Sciatic nerve (tissue), 2 donors: ENCODE measurements at places on chromosomes 3 and 15. TPM values are rescaled to one million over a fixed set of nuclear protein-coding genes. Genes with fewer than 3 reads are reported as not detected.

GRCh38 chr3:133278260-133279043, 121.4 kb upstream of the BFSP2 start:
- no peak for DNase-seq

- peak; percentile 27 for DNase-seq
Observed at GRCh38 chr3:42507252-42507651, 4.8 kb downstream of the VIPR1 start.

GRCh38 chr3:126442094-126442855, 33.4 kb downstream of the ZXDC start:
- peak; percentile 60 for DNase-seq

DNA sequence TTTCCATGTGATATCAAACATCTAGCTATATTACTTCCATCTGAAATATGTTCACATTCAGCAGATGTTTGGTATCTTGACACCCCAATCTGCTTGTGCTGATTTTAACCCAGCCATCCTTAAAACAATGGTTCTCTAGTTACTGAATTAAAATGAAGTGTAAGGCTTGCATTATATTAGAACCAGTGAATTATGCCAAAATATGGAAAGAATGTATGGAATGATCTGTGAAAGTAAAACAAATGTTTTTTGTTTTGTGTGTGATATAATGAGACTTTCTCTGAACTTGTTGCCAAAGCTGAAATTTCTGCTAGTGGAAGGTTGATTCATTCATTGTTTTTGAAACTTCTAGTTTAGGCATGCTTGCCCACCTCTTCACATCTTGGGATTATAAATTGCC, 317.1 kb downstream of the MEX3B start:
- DNase-seq, result no peak

- no peak for DNase-seq
Observed at GRCh38 chr3:160678292-160678842, 1.4 kb downstream of the ARL14 start.

DNA sequence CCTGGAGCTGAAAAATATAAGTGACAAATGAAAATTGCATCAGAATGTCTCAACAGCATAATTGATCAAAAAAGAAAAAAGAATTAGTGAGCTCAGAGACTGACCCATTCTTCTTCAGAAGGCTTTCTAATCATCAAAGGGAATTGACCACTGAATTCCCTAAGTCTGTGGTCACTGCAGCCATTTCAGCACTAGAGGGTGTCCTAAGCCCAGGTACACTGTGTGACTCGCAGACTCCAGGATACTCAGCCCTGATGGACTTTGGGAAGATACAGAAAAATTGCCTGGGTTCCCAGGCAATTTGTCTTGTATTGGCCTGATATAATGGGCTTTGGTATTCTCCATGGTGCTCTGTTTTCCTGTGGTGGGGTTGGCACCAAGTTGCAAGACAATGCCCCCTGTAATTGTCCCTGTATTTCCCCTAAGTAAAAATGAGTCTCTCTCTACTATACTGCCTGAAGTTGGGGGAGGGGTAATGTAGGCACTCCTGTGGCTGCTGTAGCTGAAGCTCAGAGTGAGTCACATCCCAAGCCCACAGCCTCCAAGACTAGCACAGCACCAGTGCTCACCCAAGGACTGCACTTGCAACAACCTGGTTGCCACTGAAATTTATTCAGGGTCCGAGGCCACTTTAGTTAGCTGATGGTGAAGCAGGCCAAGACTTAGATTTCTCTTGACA, 256.0 kb upstream of the STAC start:
- no peak for DNase-seq

DNA sequence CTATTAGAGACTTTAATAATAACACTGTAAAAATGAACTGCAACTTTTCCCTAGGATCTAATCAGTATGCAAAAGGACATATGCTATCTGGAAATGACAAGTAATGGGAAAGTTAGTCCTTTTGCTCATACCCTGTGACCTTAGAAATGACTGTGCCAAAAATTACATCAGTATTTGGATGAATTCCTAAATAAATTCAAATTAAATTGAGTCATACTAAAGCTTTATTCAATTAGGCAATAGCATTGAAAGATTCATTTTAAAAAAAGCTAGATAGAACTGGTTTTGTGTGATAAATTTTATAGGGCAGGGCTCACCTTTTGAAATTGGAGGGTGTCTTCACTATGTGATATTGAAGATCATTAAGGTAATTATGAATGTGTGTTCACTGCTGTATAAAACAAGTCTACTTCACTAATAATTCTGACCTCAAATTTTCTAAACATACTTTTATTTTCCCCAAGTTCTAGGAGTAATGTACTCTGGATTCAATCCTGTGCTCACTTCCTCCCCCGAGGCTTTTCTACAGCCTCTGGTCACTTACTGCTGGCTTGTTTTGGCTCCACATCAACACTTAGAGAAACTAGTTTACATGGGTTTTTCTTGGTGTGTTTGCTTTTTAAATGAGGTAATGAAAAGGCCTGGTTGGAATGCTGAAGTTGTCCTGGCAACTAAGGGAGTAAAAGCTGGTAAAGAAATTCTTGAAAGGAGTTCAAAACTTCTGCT, 44.4 kb upstream of the SPTSSB start:
- DNase-seq, result no peak

DNA sequence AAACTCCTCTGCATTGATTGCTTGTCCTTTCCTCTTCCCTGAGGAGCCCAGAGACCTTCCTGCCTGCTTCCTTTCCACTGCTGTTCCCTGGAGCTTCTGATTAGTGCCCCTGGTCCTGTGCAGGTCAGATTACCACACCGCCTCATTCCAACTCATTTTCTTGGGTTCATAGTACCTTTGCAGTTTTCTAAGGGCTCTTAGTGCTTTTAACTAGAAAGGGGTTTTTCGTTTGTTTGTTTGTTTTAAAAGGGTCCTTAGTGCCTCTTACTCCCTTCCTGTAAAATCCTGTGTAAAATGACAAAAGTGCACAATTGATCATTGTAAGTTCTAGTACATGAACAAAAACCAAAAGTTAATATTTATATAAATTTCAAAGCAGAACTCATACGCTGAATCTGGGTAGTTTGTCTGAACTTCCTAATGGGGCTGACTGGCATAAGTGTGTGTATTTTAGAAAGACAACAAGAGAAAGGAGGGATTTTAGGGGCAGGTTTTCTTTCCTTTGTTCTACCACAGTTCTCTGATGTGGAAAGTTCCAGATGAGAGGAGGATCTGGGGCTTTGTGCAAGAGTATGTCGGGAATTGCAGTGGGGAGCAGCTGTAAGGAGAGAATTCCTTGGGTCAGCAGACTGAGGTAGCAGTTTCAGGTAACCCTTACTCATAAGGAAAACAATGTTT, 30.6 kb downstream of the SNRK start:
- DNase-seq, result no peak

DNA sequence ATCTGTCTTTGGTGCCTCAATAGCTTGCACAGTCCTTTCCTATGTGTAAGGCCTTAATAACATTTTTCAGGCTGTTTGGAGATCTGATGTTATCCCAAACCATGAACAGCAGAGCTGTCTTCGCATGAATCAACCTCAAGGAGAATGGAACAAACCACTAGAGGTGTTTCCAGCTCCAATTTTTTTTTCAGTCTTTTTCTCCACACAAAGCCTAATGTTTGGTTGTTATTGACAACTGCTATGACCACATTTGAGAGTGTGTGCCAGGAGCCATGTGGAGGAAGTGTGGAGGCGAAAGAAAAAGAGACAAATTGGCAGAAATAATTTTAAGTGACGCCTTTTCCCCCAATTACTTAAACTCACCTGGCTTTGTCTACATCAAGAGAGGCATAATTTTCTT, 38.7 kb downstream of the RTP4 start:
- DNase-seq, result no peak

DNA sequence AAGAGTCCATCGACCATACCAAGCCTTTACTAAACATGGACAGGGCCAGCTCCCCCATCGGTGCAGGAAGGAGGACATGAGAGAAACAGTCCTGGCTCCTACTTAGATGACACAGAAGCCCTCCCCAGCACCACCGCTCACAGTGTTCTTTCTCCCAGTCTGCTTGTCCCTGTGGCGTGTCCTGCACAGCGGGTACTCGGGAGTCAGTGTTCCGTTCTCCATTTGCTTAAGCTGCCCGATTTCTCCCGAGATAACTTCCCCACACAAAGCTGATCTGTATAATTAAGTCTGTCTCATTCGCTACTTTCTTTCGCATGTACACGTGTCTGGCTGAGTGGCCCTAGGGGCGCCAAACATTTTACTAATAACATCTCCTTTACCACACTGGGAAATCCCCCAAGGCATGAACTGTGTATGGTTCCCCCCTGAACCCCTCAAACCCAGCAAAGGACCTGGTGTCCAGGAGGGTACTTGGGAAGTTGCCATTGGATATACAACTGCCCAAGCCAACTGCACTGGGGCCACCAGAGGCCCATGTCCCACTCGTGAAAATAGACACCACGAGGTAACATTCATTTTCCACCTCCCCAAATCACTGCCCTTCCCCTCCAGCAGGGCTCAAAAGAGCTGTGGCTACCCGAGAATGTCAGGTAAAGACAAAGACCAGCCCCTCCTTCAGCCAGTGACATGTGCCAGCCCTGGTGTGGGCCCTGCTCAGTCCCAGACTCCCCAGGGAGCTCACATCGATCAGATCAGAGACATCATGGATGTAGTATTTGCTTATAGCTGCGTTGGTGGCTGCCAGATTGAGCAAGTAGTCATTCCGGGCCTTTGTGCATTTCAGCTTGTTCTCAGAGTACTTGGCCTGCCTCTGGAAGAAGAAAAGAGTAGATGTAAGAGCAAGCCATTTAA, 96.5 kb upstream of the RAD18 start:
- no peak for DNase-seq

- peak; percentile 45 for DNase-seq
Observed at GRCh38 chr3:46664971-46665762, 28.3 kb downstream of the ALS2CL start.

GRCh38 chr3:160150066-160150465, 75.2 kb upstream of the C3orf80 start:
- DNase-seq, result no peak

- no peak for DNase-seq
Observed at GRCh38 chr15:49215768-49216739, 46.0 kb downstream of the GALK2 start.

DNA sequence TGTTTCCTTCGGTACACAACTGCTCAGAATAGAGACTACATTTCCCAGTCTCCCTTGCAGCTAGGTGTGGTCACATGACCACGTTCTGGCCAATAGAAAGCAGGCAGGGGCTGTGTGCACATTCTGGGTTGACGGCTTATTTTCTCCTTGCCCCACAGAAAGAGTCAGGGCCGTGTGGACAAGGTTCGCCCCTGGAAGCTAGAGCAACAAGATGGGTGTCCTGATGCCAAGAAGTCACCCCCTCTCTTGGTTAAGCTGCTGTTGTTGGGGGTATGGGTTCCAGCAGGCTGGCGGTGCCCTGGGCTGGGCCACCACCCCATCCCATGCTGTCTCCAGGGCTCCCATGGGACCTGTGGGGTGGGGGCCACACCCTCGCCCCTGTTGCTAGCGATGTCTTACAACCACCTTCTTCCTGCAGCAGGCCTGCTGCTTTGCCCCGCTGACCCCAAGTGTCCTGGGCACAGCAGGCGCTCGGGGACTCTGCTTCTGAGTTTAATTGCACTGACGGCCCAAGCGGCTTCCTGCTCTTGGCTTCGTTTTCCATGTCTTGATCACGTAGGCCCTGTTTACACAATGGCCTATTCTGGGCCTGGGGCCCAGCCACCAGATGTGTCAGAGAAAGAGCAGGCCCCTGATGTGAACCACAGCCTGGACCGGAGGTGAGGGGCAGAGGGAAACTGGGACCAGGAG, 24.9 kb downstream of the ABTB1 start:
- peak; percentile 86 for DNase-seq

GRCh38 chr3:42660898-42661297, 7.4 kb downstream of the ZBTB47 start:
- no peak for DNase-seq

- DNase-seq, result no peak
Observed at GRCh38 chr15:66747886-66748707, 46.1 kb downstream of the SMAD6 start.

GRCh38 chr15:44735482-44736180, 697 bp upstream of the TRIM69 start:
- DNase-seq, result no peak

- no peak for DNase-seq
Observed at GRCh38 chr3:153385343-153385742, 223.3 kb downstream of the RAP2B start.

Gene DNAH12
- total RNA-seq, result 0.80 TPM

Gene FAM107A
- 38.3 TPM for total RNA-seq

Gene SCN5A
- total RNA-seq, result 2.7 TPM

Gene GRK7
- not detected for total RNA-seq

Gene GOLGA6A
- total RNA-seq, result 0.98 TPM

Gene U2SURP
- total RNA-seq, result 125 TPM

Gene GOLGA6L4
- total RNA-seq, result 9.4 TPM

Gene VWA5B2
- 0.53 TPM for total RNA-seq
